PC-3 (cell line): ENCODE measurements at places on chromosomes 5 and 9. TPM values are rescaled to one million over a fixed set of nuclear protein-coding genes. Genes with fewer than 3 reads are reported as not detected.

The SPAG8 gene
- not detected in 2 replicates for total RNA-seq

DNA sequence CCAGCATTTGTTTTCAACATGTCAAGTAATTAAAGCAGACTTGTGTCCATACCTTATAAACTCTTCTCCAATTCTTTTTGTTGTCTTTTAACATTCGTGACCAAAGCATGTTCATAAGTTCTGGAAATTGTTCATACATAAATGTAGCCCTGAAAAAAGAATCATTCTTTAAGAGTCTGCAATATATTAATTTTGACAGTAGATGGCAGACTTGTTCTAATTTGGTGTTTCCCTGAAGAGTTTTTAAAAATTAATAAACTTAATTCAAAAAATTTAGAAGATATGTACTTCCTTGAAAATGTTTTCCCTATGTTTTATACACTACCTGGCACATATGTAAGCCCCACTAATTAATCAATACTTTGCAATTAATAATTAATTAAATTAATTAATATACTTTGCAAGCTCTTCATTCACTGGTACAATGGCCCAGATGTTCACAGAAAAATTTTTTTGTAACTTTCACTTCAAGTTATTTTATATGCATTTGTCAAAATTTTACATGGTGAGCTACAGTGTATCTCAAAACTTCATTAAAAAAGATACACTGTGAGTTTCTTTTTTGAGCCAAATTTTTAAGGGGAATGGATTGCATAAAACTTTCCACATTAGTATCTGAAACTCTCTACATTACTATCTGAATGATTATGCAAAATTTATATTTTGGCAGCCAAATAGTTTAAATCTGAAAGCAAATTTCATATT lies 42.1 kb downstream of the CLINT1 start:
- peaks cover 40% of the 10 kb centered on the region for H3K36me3 ChIP-seq
- no peak overlapping the region for H3K4me3 ChIP-seq
- DNase-seq = peak; percentile 65
- H3K27ac ChIP-seq = no peak overlapping the region
- H3K27me3 ChIP-seq = no peaks in the 10 kb centered on the region
- H3K4me1 ChIP-seq = peaks cover 6% of the 10 kb centered on the region

DNA sequence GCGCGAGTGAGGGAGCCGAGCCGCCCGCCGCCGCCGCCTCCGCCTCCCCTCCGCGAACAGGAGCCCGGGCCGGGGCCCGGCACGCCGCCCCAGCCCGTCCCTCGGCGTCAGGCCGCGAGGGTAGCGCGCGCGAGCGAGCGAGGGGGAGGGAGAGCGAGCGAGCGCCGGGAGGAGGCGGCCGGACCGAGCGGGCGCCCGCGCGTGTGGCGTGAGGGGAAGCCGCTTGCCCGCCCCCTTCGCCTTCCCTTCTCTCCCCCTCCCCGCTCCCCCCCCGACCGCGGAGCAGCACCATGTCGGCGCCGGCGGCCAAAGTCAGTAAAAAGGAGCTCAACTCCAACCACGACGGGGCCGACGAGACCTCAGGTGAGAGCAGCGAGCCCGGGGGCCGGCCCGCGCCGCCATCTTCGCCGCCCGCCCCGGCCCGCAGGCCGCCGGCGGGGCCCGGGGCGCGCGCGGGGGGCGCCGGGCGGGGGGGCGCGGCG lies 312 bp downstream of the SET start:
- peaks cover 41% of the 10 kb centered on the region for H3K4me1 ChIP-seq
- no peak for DNase-seq
- H3K27ac ChIP-seq = no peak overlapping the region

DNA sequence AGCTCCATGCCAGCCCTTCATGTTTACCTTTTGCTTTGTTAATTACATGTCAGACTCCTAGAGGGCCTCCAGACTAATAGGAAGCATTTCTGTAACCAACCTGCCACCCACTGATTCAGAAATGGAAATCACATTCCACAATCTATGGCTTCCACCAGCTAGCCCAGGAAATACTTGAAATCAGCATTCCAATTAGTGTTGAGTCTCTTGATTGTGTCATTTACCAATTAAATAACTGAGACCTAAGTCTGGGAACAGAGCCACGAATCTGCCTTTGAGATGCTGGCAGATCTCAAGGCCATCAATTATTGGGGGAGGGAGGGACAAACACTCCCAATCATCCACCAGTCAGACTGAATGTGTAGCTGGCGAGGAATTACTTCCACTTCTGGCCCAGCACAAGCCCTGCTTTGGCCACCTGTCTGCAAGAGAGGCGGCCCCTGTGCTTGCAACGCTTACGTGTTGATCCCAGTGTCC lies 27.4 kb upstream of the SAP30L start:
- no peaks in the 10 kb centered on the region for H3K27me3 ChIP-seq
- DNase-seq = no peak
- no peak overlapping the region for H3K27ac ChIP-seq
- no peaks in the 10 kb centered on the region for H3K36me3 ChIP-seq
- no peak overlapping the region for H3K4me3 ChIP-seq
